Activated CD4-positive, alpha-beta T cell treated with anti-CD3 and anti-CD28 coated beads, Interleukin-2, Interleukin-4, amounts not matched to agents 100 ng/mL and 50 ng/mL, durations not matched to agents 16 hours and 8 hours (primary cell): ENCODE measurements at places on chromosomes 6 and 20.

DNA sequence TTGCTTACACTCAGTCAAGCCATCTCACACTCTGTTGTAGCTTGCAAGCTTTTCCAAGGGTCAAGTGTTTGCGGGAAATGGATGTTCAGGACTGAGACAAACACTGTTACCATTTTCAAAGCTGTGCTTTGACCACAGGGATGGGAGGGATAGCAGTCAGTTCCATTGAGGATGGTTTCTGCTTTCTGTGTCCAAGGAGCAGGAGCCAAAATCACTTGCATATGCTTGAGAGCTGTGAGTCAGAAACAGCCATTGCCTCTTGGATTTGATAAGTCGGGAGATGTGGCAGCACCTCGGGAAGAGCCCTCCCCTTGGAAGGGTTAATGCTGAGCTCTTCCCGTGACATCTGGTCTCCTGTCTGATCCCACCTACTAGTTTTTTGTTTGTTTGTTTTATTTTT lies 85.2 kb downstream of the TCP11 start:
- DNase-seq, result no peak

DNA sequence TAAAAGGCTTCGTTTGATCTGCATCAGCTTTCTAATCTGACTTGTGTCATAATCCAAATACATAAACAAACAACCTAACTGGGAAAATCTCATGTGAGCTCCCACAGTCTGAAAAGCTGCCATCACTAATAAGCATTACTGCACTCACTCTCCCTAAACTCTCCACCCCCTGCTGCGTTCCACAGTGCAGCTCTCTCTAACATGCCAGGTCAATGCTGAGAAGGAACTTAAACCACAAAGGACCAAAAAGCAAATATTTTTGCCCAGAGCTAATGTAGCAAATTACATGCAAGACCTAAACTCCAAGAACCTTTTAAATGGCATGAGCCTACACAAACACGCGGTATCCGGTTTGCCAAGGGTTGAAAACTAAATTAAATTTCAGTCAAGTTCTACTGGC lies 542.3 kb upstream of the JARID2 start:
- no peak for DNase-seq

DNA sequence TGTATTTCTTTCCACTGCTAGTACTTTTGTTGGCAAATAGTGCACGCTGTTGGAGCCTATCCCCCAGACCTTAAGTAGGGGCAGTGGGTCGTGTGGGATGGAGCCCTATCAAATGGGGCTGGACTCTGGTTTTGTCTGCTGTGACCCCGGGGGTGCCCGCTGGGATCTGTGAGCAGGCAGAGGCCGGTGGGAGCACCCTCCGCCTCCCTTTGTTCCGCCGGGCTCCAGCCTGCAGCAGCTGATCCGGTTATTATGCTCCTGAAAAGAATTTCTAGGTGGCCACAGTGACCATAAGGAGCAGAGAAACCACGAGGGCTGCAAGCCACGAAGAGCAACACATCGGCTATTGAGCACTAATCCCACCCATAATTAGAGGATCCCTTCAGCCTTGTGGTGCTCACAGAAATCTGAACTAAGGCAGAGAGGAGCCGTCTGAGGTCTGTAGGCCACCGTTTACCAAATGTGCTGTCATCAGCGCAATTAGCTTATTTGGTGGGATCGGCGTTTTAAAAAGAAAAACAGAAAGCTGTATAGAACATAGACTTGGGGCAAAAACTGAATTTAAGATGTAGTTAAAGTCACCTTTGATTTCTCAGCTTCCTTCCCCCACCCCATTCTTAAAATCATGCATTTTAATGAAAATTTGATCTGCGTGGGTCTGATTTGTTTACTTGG lies 598.3 kb upstream of the JAG1 start:
- DNase-seq, result no peak

DNA sequence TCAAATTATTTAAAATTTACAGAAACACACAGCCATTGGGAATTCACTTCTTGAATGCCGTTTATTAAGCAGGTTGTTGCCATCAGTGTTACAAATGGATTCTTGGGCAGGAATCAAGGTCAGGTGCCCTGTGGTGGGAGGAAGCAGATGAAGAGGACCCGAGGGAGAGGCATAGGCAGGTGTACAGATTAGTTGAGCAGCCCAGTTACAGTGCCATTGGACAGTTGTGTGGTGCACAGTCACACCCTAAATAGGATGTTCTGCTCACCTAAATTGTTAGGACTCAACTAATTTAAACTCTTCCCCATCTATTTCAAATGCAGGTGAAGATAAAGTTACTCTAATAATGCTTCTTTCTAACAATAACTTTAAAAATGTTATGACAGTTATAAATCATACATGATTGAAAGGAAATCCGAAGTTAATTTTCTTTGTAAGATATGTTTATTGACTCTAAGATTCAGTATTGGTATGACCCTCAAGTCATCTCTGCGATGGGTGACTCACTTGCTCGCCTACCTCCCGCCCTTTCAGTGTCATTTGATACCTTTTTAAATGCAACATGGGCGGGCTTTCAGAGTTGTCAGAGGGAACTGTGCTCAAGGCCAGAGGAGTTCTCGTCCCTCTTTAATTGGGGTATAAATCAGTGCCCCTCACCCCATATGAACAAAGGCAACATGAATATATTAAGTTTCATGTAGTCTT lies 35.1 kb downstream of the DSE start:
- DNase-seq, result no peak

GRCh38 chr6:115783402-115784061 lies 277.2 kb downstream of the FRK start:
- DNase-seq, result no peak

DNA sequence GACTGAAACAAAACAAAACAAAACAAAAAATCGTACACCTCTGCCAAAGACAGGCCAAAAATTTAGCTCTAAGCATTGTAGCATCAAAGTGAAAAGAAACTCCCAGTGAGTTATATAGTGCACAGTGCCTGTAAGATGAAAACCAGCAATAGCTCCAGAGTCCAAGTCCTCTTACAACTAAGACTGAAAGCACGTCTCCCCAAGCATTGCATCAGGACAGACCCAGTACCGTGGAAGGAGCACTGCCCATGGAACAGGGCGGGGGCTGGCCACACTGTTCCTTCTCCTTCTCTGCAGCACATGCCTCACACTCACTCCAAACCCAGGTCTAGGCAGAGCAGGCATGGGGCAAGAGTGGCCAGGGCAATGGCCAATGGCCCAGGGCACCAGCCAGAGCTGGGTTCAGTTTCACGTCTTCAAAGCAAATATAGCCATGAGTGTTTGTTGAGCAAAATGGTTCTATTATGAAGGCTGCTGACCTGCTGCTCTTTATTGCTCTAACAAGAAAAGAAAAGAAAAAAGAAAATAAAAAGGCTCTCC lies 72.2 kb upstream of the PBOV1 start:
- DNase-seq, result no peak

- no peak for DNase-seq
Observed at GRCh38 chr20:58583586-58583985, 67.5 kb upstream of the STX16 start.

DNA sequence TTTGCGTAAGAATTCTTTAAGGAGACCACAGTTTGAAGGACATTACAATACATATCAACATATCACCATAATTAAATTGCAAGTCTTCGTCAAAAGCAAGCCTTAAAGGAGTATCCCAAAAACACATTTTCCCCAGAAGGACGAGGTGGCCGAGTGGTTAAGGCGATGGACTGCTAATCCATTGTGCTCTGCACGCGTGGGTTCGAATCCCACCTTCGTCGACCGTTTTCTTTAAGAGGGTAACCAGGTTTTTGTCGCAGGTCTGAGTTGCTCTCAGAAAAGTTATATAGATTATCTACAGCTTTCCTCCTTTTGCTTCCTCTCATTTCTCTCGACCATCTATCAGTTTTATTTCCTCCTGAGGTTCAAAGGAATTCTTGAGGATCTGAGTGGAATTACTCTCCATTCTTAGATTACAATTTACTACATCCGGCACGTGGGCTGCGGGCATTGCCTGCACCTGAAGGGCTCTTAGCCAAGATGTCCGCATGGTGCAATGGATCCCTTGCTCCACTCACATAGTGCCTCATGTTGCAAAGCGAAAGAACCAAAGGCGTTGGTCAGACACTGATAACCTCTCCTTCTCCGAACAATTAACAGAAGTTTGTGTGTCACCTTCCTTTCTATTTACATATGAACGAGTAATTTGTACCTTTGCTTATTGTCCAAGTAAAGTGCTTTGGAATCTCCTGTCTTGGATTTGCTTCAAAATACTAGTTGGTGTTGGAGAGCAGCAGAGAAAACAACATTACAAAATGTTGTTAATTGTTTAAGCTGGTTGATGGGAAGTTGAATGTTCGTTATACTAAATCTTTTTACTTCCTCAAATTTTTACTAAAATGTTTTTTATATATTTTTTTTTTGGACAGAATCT lies 14.0 kb downstream of the POM121L2 start:
- DNase-seq, result peak; percentile 73

- DNase-seq, result no peak
Observed at GRCh38 chr20:18654448-18654773, 66.6 kb downstream of the DTD1 start.

DNA sequence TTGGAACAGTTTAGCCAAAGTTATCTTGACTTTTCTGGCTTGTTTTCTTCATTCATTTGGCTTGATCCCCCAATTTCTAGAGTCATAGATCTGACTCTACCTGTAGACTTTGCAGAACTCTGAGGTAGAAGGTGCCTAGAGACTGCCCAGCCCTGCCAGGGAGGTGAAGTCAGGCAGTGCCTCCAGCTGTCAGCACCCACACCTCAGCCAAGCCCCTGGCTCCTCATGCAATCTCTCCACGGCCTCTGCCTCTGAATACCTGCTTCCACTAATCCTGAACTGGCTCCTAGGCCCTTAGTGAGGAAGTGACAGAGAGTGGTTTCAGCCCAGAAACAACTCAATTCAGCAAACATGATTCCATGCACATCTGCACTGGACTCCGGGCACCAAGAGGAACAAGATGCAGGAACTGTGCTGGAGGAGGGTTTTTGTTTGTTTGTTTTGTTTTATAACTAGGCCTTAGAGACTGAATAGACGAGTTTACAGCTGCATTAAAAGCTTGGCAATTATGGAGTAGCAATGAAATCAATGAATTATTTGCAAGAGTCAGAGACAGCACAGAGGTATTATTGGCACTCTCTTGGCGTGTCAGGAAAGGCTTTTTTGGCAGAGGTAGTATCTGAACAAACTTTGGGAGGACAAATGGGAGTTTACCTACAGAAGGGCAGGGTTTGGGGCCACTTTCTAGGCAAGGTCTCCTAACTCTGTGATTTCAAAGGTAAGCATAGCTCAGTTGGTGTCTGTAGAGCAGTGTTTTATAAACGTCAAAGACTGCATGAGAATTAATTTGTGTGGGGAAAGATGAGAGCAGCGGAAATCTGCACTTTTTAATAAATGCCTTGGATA lies 25.2 kb downstream of the TGM3 start:
- no peak for DNase-seq

DNA sequence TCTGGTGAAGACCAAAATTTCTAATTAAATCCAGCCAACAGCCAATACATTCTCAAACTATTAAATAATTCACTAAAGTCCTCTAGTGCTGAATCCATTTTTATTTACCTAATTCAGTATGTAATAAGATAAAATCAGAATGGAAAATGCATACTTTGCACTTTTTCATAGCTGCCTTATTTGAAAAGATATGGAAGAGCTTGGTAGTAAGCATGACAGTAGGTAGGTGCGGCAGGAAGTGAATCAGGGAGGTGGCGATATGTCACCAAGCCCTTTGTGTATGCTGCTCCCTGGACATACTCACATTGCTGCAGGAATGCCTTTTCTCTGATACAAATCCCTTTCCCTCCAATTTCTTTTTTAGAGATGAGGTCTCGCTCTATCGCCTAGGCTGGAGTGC lies 10.2 kb upstream of the TGM3 start:
- no peak for DNase-seq

DNA sequence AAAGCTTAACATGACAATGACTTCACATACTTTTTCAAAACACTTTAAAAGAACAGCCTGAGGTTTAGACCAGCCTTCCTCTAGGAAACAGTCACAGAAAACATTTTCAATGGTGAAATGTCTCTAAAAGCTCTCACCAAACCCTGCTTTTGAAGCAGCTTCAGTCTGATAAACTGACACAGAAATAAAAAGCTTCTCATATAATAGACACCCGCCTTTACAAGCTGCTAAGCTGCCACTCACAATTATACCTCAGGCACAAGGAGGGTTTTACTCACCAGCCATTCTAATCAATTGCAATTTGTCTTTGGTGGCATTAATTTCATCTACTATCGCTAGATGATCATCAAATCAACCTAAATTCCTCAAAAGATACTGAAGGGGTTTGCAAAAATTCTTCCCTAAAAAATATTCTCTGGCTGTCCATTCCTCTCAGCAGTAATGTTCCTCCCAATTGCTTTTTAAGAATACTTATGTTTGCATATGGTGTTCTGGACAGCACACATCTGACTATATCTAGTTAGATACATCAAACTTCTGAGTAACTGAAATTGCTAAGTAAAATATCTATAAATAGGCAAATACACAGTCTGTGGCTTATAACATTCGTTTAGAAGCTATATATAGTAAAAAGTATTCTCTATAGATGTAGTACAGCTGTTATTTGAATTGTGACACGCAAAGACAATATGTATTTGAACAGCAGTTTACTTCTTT lies 29.4 kb downstream of the KIF13A start:
- no peak for DNase-seq

DNA sequence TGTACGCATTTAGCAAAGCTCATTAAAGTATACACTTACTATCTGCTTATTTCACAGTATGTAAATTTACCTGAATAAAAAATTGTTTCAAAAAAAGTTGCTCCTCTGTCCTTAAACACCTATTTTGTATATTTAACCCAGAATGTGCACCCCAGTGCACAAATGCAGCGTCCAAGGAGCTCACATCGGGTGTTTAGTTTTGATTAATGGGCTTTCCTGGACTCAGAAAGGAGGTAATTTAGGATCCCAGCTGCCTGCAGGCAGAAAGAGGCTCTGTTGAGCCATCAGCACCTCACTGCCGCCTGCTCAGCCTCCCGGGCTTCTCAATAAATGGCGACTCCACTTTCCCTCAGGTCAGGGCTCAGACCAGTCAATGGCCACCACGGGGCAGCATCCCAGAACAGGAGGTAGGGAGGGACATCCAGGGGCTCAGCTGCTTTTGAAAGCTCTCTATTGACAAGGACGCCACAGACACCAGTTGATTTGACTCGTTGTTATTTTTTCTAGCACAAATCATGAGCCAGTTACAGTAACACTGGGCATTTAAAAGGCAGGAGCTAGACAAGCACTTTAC lies 70.2 kb upstream of the TBC1D7 start:
- DNase-seq, result no peak

DNA sequence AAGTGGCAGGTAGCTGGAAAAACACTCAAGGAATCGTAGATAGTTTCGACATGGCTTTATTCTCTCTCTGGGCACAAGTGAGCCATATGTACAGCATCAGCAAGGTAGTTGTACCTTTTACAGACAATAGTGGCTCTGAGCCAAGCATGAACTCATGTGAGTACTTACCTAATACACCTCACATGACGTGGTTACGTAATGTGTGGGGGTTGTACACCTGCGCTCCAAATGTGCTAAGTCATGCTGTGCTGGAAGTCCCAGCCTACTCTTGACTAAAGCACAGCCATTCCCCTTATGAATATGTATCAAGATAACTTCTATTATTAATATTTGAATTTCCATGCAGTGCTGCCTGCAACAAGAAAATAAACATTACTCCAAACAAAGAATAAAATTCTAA lies 78.8 kb upstream of the HMGN3 start:
- no peak for DNase-seq

GRCh38 chr20:19969507-19970255 lies 47.5 kb upstream of the NAA20 start:
- no peak for DNase-seq

GRCh38 chr6:66900133-66901083 lies 1193.4 kb upstream of the EYS start:
- DNase-seq, result no peak

GRCh38 chr6:23957017-23957416 lies 169.0 kb upstream of the NRSN1 start:
- DNase-seq, result no peak
